PC-9 (cell line): ENCODE measurements at places on chromosomes 1 and 21. TPM values are rescaled to one million over a fixed set of nuclear protein-coding genes. Genes with fewer than 3 reads are reported as not detected.

DNA sequence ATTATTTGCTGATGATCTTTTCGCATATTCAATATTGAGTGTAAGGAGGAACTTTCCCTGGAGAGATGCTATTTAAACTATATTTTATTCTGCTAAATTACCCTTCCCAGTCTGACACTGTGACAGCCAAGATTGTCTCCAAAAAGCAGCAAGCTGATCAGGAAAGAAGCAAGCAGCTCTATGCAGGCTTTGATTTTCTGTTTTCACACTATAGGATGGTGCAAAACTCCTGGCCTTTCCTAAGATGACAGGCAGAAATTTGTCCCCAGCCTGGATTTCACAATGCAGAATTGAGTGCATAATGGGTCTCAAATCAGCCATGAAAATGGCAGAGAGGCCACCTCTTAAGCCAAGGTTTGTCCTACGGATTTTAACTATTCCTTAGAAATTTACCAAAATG lies 1.1 kb downstream of the SGIP1 start:
- no peak for DNase-seq
- H3K27ac ChIP-seq = no peak overlapping the region
- H3K27me3 ChIP-seq = no peaks in the 10 kb centered on the region

The RGSL1 gene
- total RNA-seq = not detected in 2 replicates

The FNDC5 gene
- not detected in 2 replicates for total RNA-seq

GRCh38 chr1:2492091-2492490 lies 16.0 kb downstream of the PLCH2 start:
- DNase-seq = no peak
- peaks cover 14% of the 10 kb centered on the region for H3K4me1 ChIP-seq
- no peak overlapping the region for H3K27ac ChIP-seq
- H3K4me3 ChIP-seq = no peak overlapping the region
- peaks cover 45% of the 10 kb centered on the region for H3K27me3 ChIP-seq

The ADAM30 gene
- total RNA-seq = not detected in 2 replicates

The ALX3 gene
- not detected in 2 replicates for total RNA-seq

- H3K4me1 ChIP-seq = peaks cover 28% of the 10 kb centered on the region
- H3K27me3 ChIP-seq = no peaks in the 10 kb centered on the region
Observed at GRCh38 chr1:32972814-32973428, 8.3 kb upstream of the RNF19B start.

The TCHH gene
- 0.04 TPM in 1 of 2 replicates, not detected in the other for total RNA-seq

The PTPN7 gene
- total RNA-seq = not detected in 2 replicates

GRCh38 chr21:33334824-33335223 lies 10.1 kb downstream of the IFNAR1 start:
- H3K27me3 ChIP-seq = no peaks in the 10 kb centered on the region
- no peak for DNase-seq

DNA sequence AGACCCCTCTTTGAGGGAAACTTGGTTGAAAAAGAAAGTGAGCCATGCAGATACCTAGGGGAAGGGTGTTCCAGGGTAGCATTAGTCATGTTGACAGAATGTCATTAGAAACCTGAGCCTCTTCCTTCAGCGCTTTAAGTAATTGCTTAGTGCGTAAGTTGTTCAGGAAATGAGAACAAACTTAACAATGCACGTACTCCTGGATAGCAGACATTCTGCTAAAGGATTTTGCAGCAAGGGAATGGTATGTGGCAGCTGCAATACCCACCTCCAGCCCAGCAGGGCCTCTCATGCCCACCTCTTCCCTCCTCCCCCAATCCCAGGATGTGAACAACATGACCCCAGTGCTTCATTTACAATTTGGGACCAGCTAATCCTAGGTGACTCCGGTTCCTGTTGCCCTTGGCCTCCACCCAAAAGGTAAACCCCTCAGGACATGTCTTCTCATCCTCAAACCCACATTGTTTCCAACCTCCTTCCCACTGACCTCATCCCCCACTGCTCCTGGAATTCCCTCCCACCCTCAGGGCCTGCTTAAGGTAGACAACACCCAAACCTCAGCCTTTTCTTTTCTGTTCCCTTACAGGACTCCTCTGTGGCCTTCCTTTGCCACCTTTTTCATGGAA lies 98.0 kb upstream of the BCAR3 start:
- H3K27me3 ChIP-seq = no peaks in the 10 kb centered on the region
- peak overlapping the region; percentile 15; the same call in 1 of the 2 replicates for H3K4me3 ChIP-seq
- peak; percentile 100 for DNase-seq
- peak overlapping the region; percentile 95 for H3K27ac ChIP-seq
- no peaks in the 10 kb centered on the region for H3K36me3 ChIP-seq

GRCh38 chr1:202320081-202320405 lies 21.7 kb downstream of the UBE2T start:
- H3K36me3 ChIP-seq = no peaks in the 10 kb centered on the region
- H3K27ac ChIP-seq = no peak overlapping the region
- DNase-seq = no peak
- H3K4me1 ChIP-seq = no peaks in the 10 kb centered on the region
- H3K27me3 ChIP-seq = no peaks in the 10 kb centered on the region

- no peaks in the 10 kb centered on the region for H3K27me3 ChIP-seq
- H3K36me3 ChIP-seq = no peaks in the 10 kb centered on the region
- no peaks in the 10 kb centered on the region for H3K4me1 ChIP-seq
Observed at GRCh38 chr1:150406483-150406882, 42.5 kb downstream of the RPRD2 start.

The BATF3 gene
- 0.50 and 1.3 TPM in 2 replicates for total RNA-seq

DNA sequence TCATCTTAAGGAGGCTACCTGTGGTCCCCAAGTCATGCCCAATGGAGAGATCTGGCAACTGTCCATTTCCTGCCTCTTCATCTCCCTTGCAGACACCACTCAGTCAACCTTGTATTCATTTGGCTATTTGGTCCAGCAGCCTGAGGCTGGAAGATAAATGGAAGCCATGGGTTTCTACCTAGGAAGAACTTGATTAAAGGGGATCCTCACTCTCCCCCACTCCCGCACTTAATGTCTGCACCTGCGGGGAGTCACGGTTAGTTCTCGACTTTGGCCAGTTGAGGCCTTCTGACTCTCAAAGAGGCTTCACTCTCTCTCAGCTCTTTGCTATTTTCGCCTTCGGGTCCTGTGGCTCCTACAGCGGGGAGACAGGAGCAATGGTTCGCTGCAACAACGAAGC lies 8.4 kb upstream of the ATXN7L2 start:
- H3K27ac ChIP-seq = no peak overlapping the region
- no peaks in the 10 kb centered on the region for H3K36me3 ChIP-seq
- DNase-seq = no peak

The SH2D1B gene
- not detected in 2 replicates for total RNA-seq

DNA sequence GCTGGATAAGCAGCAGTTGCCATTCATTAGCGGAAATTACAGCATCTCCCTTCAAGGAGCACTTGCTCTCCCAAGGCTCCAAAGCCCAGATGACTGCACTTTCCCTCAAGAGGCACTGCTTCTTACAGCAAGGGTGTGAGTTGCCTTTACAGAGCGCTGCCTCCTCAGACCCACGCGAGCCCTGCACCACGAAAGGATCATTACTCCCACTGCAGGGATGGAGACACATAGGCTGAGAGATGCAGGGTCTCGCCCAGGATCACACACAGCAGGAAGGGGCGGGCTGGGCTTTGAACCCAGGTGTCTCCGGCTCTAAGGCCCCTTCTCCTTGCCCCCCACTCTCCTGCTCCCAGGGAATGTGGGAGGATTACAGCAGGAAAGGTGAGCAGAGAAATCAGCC lies 405.5 kb downstream of the MATN1 start:
- H3K4me3 ChIP-seq = no peak overlapping the region
- peaks cover 69% of the 10 kb centered on the region for H3K27me3 ChIP-seq
- no peak overlapping the region for H3K27ac ChIP-seq
- no peaks in the 10 kb centered on the region for H3K4me1 ChIP-seq
- H3K36me3 ChIP-seq = no peaks in the 10 kb centered on the region

GRCh38 chr1:40032240-40032891 lies 8.2 kb upstream of the CAP1 start:
- H3K27me3 ChIP-seq = no peaks in the 10 kb centered on the region
- H3K36me3 ChIP-seq = no peaks in the 10 kb centered on the region
- H3K4me1 ChIP-seq = peaks cover 17% of the 10 kb centered on the region
- H3K4me3 ChIP-seq = no peak overlapping the region
- DNase-seq = no peak

DNA sequence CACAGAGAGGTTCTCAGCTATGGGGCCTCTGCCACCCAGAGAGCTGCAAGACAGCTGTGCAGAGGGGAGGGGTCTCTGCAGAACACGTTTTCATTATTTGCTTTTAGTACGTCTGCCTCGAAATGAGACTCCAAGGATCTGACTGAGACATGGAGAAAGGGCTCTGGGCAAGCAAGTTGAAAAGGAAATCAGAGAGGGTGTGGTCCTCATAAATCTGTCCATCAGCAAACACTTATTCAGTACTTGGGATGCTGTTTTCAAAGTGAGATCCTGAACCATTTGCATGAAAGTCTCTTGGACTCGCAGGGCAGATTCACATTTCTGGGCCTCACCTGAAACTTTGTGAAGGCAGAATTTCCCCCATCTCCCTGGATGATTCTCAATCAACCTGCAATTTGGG lies 197.4 kb upstream of the GALNT2 start:
- no peak for DNase-seq
- H3K36me3 ChIP-seq = no peaks in the 10 kb centered on the region
- H3K4me1 ChIP-seq = 0 out of 2 replicates have a peak, but pooled peaks cover 5% of the 10 kb centered on the region
- H3K27me3 ChIP-seq = 0 out of 2 replicates have a peak, but pooled peaks cover 6% of the 10 kb centered on the region
- H3K4me3 ChIP-seq = no peak overlapping the region

The KLHDC7A gene
- 0.20 TPM in 1 of 2 replicates, not detected in the other for total RNA-seq

The DPYD gene
- 20.0 and 24.1 TPM in 2 replicates for total RNA-seq

GRCh38 chr1:213457186-213457585 lies 406.1 kb downstream of the RPS6KC1 start:
- no peaks in the 10 kb centered on the region for H3K27me3 ChIP-seq
- no peak overlapping the region for H3K27ac ChIP-seq
- H3K4me3 ChIP-seq = no peak overlapping the region
- H3K36me3 ChIP-seq = no peaks in the 10 kb centered on the region
- no peak for DNase-seq
